ENCODE measurements at places on chromosomes 5 and 9.

DNA sequence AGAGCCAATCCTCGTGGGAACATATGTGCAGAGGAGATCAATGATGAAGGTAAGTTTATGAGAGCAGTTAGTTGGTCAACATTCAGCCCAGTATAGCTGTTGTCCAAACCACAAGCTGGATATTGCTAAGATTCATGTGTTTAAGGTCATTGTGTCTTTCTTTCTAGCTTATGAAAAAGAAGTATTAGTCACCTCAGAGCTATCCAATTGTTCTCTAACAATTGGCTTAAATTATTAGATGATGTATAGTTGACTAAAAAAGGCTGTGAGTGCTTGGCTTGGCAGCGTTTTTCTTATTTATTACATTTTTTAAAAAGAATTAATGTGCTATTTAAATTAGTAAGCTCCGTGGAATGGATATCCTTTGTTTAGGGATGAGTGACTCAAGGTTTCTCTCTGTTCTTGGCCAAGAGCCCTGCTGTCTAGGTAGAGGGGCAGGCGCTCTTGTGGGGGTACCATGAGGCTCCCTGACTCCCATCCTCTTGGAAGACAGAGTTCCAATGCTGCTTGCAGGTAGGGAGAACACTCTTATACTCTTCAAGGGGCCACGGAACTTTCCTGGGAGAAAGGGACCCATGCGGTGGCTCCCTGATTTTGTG lies 487.4 kb downstream of the IRX1 start:
- no peak for DNase-seq

GRCh38 chr5:1661311-1661710 lies 137.6 kb upstream of the LPCAT1 start:
- no peak for DNase-seq

DNA sequence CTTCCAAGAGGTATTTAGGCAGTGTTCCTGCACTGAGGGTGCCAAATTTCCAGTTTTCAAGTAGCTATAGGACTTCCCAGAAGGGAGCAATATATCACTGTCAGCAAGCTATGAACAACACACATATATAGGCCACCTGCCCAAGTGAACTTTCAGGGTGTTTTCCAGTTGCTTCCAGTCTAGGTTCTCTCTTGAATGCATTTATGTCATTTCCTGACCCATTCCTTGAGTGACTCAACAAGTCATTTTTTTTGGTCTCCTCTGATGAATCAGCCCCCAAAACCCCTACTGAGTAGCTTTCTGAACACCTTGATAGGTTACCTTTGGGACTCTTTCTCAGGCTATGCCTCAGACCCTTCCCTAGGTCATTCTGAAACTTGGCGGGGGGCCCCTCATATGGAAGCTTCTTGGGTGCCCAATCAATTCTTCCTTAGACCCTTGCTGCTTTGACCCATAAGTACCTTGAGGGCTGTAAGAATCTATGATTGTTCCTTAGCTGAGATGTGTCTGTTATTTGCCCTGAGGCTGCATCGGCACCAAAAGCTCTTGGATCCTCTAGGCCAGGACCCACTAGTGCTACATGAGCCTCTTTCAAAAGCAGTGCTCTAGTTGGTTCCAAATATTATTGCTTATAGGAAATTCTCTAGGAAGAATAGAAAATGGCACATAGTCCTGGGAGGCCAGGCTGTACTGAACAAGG lies 12.4 kb downstream of the DNAJB5 start:
- DNase-seq, result no peak

DNA sequence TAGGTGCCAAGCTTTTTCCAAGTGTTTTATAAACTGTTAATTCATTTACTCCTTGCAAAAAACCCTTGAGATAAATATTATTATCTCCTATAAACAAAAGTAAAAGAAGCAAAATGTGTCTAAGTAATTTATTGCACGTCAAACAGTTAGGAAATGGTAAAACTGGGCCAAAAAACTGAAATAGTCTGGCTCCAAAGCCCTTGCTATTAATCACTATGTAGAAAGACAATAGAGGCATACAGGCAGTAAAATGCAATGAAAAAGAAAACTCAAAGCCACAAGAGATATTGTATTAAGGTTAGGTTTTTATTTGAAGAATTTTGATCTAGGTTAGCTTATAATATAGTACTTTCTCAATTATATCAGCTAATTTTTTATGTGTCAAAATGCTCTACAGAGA lies 457.7 kb downstream of the ANXA1 start:
- DNase-seq, result no peak

Measured in cortex of kidney (tissue), 1 donor.